EL (cell line): ENCODE measurements at places on chromosomes 7 and 10.
A peak's percentile ranks its signal among the peaks of the same experiment; 100 is the strongest.

- peak; percentile 87 for DNase-seq
These were observed 18.5 kb upstream of the TNS3 start for GRCh38 chr7:47600199-47601118.

DNA sequence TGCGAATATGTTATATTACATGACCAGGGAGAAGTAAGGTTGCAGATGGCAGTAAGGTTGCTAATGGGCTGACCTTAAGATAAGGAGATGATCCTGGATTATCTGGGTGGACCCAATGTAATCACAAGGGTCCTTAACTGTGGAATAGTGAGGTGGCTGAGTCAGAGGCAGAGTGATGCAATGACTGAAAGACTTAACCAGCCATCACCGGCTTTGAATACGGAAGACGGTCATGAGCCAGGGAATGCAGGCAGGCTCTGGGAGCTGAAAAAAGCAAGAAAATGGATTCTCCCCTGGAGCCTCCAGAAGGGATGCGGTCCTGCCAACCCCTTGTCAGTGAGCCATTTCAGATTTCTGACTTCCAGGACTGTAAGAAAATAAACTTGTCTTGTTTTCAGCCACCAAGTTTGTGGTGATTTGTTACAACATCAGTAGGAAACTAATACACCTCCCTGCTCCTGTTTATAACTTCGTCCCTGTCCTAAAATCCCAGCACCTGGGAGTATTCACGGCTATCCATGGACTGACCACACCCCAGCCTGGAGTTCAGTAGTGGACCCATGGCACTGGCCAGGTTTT is 4.6 kb upstream of the C10orf95 start:
- peak; percentile 86 for DNase-seq

DNA sequence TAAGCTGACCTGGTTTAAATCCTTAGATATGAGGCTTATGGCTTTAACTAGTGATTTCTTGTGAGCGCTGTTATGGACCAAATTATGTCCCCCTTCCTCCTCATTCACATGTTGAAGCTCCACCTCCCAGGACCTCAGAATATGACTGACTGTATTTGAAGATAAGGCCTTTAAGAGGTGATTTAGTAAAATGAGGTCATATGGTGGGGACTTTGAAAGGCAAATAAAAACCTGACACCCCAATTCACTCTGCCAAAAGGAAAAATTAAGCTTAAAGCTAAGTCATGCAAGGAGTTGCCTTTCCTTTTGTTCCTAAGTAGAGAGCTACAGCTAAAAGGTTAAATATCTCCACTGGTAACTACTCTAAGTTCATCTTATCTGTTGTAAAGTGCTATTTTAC is 36.4 kb upstream of the FIGNL1 start:
- DNase-seq = no peak

DNA sequence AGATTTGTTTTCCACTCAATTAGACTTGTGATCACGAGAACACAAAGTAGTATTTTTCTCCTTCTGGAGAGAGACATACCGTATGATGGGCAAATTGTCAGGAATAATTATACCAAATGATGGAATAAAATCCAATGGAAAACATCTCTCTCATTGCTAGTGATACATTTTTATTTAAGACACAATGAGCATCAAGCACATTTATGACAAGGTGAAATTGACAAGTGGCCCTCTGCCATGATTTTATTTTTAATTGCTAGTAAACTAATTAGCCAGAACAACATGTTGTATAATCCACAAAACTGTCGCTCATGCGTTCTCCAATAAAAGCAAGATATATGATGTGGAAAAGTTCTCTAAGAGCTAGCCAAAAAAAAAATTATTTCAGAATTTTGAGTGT is 620.8 kb downstream of the AUTS2 start:
- DNase-seq = no peak

GRCh38 chr7:129607471-129608120 is 3.9 kb upstream of the NRF1 start:
- peak; percentile 37 for DNase-seq
